ENCODE measurements at places on chromosomes 11 and 22.

- no peak for DNase-seq
Measured at GRCh38 chr11:120212259-120212878, 1.5 kb downstream of the OAF start.

DNA sequence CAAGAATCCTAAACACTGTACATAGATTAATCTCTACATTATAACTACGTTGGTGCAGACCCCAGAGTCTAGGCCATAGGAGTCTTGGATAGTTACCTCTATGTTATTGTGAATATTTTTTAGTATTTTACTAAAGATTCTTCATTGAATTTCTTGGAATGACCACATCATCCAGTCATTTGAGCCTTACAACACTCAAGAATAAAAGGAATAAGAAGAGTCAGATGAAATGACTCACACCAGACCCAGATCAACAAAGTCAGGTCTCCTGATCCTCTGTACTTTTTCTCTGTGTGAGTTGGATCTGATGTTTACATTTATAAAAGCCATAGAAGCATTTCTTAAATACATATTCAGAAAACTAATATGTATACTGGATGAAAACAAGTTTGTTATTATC lies 179.2 kb upstream of the ARHGAP20 start:
- no peak for DNase-seq

GRCh38 chr22:41963453-41964111 lies 5.7 kb upstream of the SEPTIN3 start:
- no peak for DNase-seq

- DNase-seq: peak; percentile 3
Measured at GRCh38 chr11:65204646-65205601, 23.2 kb downstream of the CAPN1 start.

DNA sequence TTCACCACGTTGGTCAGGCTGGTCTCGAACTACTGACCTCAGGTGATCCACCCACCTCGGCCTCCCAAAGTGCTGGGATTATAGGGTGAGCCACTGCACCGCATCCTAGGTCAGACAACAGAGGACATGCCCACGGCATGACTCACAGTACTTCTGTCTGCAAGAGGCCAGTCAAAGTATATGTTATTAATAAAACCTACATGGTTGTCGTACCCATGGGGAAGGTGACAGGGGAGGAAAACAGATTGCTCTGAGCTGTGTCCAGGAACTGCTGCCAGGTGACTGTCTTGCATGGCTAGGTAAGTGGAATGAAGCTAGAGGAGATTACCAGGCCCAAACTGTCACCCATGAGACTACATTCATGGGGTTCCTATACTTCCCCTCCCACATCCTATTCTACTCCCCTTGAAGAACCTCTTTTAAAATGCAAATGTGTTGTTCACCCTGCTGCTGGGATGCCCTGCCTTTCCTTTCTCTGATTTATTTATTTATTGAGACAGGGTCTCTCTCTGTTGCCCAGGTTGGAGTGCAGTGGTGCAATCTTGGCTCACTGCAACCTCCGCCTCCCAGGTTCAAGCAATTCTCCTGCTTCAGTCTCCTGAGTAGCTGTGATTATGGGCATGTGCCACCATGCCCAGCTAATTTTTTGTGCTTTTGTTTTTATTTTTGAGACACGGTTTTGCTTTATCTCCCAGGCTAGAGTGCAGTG lies 2.0 kb upstream of the NLRX1 start:
- no peak for DNase-seq
